ENCODE measurements at places on chromosomes 7 and 10.

GRCh38 chr10:128816726-128817125, 650.3 kb upstream of the MGMT start:
- DNase-seq = no peak

GRCh38 chr7:41592236-41592635, 110.7 kb downstream of the INHBA start:
- no peak for DNase-seq

- no peak for DNase-seq
These were observed 46.3 kb downstream of the PHYHIPL start for GRCh38 chr10:59222788-59223187.

GRCh38 chr10:64113375-64113774, 592.2 kb downstream of the REEP3 start:
- no peak for DNase-seq

Data from left colon (tissue), 2 donors.